ENCODE measurements at places on chromosomes 5 and 9.

GRCh38 chr5:157068339-157068738 lies 9.4 kb upstream of the HAVCR1 start:
- DNase-seq = no peak

- peak; percentile 72 for DNase-seq
Measured at GRCh38 chr9:16987026-16987425, 116.6 kb upstream of the BNC2 start.

DNA sequence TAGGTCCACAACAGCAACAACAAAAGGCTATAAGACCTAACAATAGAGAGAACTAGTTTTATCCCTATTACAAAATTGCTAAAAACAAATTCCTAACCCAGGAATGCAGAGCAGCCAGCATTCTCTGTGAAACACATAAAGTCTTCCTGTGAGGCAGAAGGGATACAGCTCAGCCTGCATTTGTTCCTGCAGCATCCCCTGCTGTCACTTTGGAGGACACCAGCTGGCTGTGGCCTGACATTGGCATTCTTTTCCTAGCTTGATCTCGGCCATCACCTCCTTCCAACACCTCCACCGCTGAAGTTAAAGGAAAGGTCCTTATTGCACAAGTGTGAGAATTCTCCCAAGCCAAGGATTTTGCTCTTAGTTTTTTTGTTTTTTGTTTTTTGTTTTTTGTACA lies 186.1 kb downstream of the SNCAIP start:
- peak; percentile 39 for DNase-seq

- no peak for DNase-seq
Measured at GRCh38 chr5:157269165-157269671, 3.3 kb downstream of the CYFIP2 start.

DNA sequence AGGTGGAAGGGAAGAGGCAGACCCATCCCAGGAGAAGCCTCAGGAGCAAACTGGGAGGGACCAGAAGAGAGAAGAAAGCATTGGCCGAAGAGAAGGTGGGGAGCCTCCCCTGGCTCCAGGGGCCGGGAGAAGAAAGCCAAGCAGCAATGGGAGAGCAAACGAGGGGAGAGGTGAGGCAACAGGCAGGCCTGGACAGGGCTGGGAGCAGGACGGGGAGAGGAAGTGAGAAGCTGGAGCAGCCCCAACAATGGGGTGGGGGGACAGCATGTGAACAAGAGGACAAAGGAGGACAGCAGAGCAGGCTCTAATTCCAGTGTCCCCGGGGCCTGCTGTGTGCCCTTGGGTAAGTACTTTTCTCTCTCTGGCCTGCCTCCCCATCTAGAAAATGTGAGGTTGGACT lies 115.3 kb downstream of the PSD2 start:
- DNase-seq = no peak

DNA sequence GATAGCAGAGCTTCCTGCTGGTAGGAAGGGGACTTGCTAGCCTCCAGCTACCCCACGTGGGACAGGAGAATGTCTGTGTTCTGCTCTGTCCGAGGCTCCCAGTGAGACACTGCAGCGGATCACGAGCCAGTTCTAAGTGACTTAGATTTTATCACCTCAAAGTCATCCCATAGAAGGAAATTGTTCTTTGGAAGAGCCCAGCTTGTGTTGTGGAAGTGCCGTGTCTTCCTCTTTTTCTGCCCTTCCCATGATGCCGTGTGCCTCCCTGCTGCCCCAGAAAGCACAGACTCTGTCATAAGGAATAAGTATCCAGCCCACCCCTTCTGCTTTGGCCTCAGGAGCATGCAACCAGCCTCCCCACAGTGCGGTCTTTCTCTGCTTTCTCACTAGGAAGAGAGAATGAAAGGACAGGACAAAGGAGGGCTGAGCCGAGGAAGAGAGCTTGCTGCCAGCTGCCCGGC lies 35.6 kb downstream of the RUFY1 start:
- no peak for DNase-seq

- DNase-seq = no peak
Measured at GRCh38 chr9:114503009-114503408, 2.3 kb downstream of the WHRN start.

- no peak for DNase-seq
Measured at GRCh38 chr5:174173766-174174165, 128.3 kb downstream of the NSG2 start.
